Esophagus squamous epithelium (tissue), 5 donors: ENCODE measurements at places on chromosomes 5 and 9.
A peak's percentile ranks its signal among the peaks of the same experiment; 100 is the strongest.

DNA sequence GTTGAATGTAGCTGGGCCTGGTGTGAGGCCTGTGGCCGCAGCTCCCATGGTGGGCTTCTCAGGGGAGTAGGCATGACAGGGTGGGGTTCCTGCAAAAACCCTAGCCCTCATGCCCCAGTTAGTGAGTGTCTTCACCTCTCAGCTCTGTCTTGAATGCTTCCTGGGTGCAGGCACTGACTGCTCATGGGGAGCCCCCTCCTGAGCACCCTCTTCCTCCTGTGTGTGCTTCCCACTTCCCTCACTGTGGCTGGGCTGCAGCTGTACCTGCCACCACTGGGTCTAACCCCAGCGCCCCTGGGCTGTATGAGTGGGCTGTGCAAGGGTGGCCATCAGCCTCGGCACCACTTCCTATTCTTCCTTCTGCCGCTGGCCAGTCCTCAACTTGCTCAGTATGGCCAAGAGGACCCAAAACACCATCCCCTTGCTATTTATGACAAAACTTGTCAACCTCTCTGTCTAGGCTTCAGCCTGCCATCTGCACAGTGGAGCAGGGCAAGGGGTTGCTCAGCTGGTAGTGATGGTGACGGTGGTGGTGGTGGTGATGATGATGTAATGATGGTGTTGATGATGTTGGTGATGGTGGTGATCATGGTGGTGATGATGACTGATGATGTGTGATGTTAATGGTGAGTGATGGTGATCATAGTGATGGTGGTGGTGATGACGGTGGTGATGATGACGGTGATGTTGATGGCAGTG, 67.5 kb downstream of the RXRA start:
- no peak for DNase-seq

DNA sequence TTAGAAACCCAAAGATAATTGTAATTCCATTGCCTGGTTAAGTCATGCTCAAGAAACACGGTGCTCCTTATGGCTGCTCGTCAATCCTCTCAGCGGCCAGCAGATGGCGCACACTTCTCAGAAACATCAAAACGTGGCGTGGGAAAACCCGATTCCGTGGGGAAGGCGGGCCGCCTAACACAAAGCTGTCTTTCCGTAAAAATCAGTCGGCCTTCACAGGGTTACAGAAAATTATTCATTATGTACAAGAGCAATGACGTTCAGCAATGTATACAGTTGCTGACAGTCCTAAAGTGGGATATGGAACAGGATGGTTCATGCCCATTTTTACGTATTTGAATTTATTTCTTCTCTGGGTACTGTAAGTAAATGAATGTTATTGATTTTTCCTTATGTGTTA, 83.5 kb downstream of the PDE4D start:
- peak; percentile 5 for DNase-seq

- DNase-seq = no peak
Observed at GRCh38 chr5:135654761-135655467, 76.1 kb upstream of the CXCL14 start.

DNA sequence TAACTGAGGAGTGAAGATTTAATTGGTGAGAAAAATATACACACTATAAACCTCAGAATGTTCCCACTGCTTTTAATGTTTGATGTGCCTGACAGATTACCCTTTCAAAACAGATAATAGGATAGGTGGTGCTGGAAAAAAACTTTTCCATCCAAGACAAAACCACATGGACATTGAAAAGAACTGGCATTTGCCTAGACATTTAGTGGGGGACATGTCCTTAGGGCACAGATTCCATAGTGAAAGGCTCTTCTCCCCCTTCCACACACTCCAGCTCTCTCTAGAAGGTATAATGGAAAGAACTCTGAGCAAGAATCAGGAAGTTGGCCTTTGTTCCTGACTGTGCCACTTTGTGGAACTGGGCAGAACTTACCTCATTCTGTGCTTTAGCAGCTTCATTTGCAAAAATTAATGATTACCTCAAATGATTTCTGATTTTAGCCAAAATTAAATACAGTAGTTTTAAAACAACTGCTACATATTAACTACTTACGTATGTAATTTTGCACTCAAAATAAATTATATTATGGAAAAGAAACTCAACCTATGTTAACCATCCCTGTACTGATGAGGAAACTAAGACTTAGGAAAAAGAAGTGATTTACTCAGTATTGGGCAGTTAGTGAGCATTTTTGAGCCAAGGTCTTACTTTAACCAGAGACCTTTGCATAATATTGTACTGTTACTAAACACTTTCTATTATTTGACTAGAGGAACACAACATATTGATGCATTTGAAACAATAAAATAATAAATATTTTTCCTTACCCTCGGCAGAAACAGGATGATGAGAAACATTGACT, 43.3 kb downstream of the TMC1 start:
- DNase-seq = no peak

DNA sequence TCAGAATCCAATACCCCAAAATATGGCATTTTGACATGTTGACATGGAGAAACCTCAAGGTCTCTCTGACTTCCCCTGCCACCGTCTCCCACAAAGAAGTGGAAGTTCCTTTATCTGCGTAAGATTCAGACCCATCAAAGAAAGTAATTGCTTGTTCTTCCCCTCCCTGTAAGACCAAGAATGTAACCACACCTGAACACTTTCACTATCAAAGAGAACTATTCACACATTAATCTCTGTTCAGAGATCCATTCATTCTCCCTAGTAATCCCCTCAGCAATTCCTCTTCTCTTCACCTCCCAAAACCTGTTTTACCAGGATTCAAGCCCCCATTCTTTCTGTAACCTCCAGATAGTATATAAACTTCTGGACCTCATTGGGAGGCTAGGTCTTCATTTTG, 4.1 kb upstream of the SLC1A1 start:
- no peak for DNase-seq

- no peak for DNase-seq
Observed at GRCh38 chr9:124766815-124767554, 4.1 kb downstream of the NR6A1 start.

- DNase-seq = no peak
Observed at GRCh38 chr5:117872798-117873368, 1115.5 kb downstream of the DTWD2 start.

DNA sequence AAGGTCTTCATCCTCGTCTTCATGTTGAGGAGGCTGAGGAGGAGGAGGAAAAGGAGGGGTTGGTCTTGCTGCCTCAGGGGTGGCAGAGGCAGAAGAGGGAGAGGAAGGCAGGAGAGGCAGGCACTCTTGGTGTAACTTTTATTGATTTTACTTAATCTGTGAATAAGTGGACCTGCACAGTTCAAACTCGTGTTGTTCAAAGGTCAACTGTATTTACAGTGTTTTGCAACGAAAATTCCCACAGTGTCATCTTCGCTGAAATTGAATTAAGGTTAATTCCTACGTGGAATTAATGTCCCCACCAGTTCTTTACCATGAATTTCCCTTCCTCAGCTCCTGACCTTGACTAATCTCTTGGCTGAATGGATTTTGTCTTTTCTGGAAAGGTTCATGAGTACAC, 21.2 kb upstream of the ENHO start:
- DNase-seq = no peak

DNA sequence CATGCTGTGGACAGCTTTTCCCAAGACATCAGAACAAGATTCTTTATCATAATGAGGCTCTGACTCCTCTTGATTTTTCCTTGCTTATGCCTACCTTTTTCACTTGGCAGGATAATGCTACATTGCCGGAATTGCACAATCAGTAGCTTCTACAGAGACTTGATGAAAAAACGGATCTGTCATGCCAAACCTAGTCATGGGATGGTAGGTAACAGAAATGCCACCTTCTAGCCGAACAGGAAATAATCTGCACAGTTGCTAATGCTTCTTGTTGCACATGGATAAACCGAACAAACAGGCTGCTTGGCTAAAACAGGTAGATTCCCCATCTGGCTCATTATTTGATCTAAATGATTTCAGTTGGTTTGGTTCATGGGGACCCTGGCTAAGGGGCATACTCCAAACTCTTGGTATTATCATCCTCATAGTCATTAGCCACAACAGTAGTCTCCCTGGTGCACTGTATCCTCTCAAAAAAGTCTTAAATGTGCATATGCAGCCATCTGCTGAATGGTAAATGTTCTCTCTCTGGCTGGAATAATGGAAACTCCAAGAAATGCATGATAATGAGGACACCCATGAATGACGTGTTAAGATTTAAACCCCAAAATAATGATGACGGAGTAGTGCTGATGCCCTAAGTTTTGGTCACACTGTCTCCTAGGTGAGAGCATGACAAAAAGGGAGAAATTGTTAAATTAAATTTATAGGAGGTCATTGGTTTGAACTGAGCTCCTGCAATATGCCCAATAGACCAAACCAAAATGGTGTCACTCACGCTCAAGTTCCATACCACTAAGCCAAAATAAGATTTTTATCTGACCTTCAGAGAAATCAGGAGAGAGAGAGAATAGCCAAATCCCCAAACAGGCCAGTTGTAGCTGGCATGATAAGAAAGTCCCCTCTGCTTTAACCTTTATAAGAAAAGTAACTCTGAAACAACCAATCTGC, 47.0 kb downstream of the RAPGEF1 start:
- DNase-seq = no peak

DNA sequence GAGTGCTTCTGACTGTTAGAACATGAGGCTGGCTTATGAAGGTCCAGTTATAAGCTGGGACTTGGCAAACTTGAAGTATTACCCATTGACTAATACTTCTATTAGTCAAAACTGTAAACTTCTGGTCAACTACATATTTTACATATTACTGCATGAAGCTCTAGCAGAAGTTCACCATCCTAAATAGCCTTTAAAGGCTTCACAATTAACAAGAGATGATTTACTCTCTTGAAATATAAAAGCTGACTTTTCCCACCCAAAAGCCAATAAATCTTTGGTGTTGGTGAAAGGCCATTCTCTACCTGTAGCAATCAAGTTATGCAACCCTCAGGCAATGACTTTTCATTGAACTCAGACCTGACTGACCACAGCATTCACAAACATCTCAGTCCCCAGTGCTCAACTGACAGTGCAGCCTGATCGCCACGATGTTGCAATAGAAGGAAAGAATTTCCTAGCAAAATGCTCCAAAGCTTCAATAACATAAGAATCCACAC, 345.6 kb downstream of the EBF1 start:
- DNase-seq = no peak

- no peak for DNase-seq
Observed at GRCh38 chr5:78376315-78376714, 15.9 kb downstream of the SCAMP1 start.

DNA sequence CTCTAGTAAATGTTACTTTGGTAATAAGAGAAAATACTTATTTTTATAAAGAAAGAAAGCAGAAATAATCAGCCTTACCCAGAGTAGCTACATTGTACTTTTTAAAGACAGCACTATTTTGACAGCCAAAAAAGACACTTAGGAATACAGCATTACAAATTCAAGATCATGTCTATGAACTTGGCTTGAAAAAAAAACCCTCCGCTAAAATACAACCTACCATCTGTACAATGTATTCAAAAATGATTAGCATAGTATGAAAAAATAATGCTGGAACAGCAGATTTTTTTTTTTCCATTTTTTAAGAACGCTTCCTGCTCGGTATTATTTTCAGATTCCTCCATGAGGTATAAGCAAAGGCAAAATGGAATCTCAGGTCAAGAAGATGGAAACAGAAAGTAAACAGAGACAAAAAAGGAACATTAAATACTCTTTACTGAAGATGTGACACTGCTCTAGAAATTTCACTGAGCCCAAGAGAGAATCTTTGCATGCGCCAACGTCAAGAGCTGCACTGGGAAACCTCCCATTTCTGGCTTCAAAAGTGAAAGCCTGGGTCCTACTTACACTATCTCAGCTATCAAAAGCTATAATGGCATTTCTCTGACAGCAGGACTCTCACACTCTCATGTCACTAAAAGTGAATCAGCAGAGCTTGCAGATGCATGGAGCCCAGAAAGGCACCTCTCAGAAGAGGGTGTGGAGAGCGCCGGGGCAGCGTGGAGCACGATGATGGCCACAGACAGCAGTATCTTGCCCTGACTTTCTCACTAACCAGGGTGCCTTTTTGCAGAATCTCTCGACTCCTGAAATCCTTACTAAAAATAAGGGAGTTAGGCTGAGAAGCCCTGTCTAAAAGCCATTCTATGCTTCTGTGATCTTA, 167.4 kb downstream of the ELAVL2 start:
- no peak for DNase-seq

GRCh38 chr9:84003246-84003645, 22.6 kb downstream of the RMI1 start:
- DNase-seq = no peak

DNA sequence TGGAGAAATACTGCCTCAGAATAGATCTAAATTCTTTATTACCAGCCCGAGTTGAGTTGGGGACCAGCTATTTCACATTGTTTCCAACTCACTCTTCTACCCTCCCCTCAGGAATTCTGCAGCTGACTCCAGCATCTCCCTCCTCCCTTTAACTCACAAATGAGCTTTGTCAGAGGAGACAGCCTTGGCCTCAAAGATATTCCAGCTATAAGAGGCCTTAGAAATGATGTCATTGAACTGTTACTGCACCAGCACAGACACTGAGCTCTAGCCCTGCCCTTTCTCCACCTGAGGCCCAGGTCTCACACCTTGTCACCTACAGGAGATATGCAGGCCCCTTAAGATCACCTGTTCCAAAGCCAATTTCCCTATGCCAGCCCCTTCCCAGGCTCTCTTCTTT, 78.4 kb upstream of the ATP10B start:
- no peak for DNase-seq

DNA sequence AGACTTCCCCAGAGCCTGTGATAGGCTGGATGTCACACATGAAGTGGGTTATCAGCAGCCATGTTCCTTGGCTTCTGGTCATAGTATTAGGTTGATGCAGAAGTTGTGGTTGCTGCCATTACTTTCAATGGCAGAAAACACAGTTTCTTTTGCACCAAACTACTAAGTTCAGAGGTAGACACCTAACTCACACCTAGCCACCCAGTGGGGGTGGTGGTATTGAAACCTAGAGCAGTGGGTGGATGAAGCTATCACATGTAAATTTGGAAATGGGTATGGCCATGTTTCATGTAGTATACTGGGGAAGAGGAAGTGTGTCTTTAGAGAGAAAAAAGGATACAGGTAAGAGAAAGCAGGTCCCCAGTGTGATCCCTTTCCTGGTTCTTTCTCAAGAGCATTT, 347.9 kb upstream of the SEMA6A start:
- no peak for DNase-seq

GRCh38 chr9:131943351-131943841, 136.3 kb downstream of the MED27 start:
- DNase-seq = no peak

- no peak for DNase-seq
Observed at GRCh38 chr5:122220511-122220910, 91.2 kb downstream of the ZNF474 start.
